ENCODE measurements at places on chromosomes 1 and 21.

- H3K4me3 ChIP-seq = no peak overlapping the region
- H3K27ac ChIP-seq = peak overlapping the region; percentile 84
- no peaks in the 10 kb centered on the region for H3K36me3 ChIP-seq
- no peak for DNase-seq
Measured at GRCh38 chr1:59432531-59433439, 135.9 kb downstream of the FGGY start.

DNA sequence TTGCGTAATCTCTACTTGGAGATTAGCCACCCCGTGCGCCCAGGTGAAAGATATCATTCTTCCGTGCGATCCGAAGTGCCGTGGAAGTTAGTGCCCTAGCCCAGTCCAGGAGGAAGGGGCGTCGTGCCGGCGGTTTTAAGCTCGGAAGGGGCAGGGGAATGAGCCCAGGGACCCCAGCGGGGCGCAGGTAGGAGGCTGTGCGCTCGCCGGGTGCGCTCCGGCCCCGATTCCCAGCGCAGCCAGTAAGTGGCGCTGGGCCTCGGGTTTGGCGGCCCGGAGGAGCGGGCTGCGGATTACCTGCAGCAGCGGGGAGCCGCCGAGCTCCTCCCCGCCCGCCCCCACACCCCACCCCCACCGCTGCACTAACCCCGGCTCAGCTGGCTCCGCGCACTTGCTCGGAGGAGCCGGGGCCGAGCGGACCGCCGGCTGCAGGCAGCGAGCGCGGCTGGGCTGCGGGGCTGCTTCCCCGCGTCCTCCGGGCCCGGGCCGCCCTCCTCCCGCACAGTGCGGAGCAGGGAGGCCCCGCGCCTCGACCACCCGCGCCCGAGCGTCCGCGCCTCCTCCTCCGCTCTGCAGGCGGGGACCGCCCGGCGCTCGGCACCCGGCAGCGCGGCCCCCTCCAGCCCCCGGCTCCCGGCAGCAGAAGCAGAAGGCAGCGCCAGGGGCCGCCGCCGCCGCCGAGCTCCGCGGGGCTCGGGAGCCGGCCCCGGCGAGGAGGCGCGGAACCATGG lies at the start of gene RYR2:
Gene RYR2, plus strand, starts transcription at position 390 of the 731 bp plus-strand sequence. Its CDS starts 338 bp downstream, at position 728.
- peaks cover 7% of the 10 kb centered on the region for H3K27me3 ChIP-seq
- no peaks in the 10 kb centered on the region for H3K36me3 ChIP-seq
- DNase-seq = no peak
- peak within 1 kb of the TSS; percentile 45 for H3K4me3 ChIP-seq
- H3K4me1 ChIP-seq = peaks cover 4% of the 10 kb centered on the region

DNA sequence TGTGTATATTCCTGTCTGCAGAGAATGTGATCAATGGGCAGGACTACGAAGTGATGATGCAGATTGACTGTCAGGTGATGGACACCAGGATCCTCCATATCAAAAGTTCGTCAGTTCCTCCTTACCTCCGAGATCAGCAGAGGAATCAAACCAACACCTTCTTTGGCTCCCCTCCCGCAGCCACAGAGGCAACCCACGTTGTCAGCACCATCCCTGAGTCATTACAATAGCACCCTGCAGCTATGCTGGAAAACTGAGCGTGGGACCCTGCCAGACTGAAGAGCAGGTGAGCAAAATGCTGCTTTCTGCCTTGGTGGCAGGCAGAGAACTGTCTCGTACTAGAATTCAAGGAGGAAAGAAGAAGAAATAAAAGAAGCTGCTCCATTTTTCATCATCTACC lies 65.2 kb downstream of the OLFML2B start:
- no peaks in the 10 kb centered on the region for H3K27me3 ChIP-seq
- DNase-seq = no peak
- no peak overlapping the region for H3K4me3 ChIP-seq
- peaks cover 2% of the 10 kb centered on the region for H3K36me3 ChIP-seq
- H3K4me1 ChIP-seq = no peaks in the 10 kb centered on the region

DNA sequence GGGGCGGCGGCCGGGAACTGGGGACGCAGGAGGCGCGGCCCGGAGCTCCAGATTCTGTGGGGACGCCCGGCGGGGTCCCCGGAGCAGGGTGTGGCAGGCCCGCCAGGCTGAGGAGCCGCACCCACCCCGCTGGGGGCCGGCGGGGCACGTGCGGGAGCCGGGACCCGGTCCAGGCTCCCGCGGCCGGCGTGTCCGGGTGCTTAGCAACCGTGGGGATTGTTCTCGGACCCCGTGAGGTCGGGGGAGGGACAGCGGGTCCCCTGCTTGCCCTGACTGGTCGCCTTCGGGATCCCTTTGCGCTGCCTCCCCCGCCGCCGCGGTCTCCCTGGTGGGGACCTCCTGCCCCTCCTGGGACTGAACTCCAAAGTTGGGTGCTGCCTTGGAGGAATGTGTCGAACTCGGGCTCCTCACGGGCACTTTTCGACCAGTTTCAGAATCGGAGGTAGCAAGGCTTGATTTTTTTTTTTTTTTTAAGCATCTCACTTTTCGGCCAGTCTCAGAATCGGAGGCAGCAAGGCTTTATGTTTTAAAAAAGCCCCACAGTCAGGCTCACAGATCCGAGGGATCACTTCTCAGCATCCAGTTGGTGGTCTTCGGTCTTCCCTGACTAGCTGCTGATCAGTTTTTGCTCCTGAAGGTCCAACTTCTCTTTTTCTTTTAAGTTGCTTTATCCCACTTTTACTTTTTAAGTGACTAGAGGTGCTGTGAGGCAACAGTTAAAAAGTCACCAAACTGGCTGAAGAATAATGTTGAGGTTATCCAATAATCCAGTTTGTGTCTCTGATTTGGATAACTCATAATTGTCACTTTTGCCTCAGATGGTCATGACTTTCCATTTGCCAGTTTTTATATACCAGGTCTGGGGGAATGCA lies 648 bp downstream of the FAM76A start:
- H3K27me3 ChIP-seq = no peaks in the 10 kb centered on the region
- no peaks in the 10 kb centered on the region for H3K36me3 ChIP-seq
- peak overlapping the region; percentile 100 for H3K4me3 ChIP-seq
- peak; percentile 61 for DNase-seq

DNA sequence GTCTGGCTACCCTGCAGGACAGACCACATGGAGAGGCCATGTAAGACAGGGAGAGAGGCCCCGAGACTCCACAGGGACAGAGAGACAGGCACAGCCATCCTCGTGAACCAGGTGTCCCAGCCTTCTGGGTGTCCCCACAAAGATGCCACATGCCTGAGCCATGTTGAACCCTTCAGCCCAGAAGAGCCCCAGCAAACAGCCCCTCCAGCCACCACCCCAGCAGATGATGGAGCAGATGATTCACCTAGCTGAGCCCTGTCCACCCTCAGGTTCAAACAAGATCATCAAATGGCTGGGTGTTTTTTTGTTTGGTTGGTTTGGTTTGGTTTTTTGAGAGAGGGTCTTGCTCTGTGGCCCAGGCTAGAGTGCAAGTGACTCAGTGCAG lies 78.7 kb downstream of the DHRS3 start:
- no peaks in the 10 kb centered on the region for H3K36me3 ChIP-seq
- DNase-seq = no peak
- H3K4me1 ChIP-seq = peaks cover 9% of the 10 kb centered on the region
- no peaks in the 10 kb centered on the region for H3K27me3 ChIP-seq

DNA sequence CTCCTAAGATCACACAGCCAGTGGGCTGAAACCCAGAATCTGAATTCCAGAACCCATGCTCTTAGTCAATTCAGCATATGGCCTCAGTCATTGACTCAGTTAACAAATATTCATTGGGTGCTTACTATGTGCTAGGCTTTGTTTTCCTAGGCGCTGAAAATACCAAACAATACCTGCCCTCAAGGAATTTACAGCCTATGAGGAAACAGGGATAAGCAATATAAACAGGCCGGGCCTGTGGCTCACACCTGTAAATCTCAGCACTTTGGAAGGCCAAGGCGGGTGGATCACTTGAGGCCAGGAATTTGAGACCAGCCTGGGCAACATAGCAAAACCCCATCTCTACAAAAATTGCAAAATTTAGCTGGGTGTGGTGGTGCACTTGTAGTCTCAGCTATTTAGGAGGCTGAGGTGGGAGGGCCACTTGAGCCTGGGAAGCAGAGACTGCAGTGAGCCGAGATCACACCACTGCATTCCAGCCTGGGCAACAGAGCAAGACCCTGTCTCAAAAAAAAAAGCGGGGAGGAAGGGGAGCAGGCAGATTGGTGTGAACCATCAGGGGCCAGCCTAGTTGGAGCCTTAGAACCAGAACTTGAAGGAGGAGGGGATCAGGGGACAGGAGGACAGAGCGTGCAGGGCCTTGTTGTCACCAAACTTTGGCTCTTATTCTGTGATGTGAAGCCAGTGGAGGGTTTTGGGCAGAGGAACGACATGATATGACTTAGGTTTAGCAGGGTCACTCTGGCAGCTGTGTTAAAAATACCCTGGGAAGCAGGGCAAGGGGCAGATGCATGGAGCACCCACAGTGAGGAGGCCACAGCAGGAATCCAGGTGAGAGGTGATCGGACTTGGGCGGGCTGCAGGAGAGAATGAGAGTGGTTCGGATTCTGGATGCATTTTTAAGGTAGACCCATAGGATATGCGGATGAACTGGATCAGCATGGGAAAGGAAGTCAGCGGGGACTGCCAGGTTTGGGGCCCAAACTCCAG lies 5.8 kb downstream of the TINAGL1 start:
- no peaks in the 10 kb centered on the region for H3K27me3 ChIP-seq
- peaks cover 27% of the 10 kb centered on the region for H3K4me1 ChIP-seq
- no peak overlapping the region for H3K4me3 ChIP-seq
- no peak for DNase-seq

GRCh38 chr1:230104395-230105244 lies 37.6 kb downstream of the GALNT2 start:
- peaks cover 60% of the 10 kb centered on the region for H3K4me1 ChIP-seq
- H3K27ac ChIP-seq = peak overlapping the region; percentile 81

DNA sequence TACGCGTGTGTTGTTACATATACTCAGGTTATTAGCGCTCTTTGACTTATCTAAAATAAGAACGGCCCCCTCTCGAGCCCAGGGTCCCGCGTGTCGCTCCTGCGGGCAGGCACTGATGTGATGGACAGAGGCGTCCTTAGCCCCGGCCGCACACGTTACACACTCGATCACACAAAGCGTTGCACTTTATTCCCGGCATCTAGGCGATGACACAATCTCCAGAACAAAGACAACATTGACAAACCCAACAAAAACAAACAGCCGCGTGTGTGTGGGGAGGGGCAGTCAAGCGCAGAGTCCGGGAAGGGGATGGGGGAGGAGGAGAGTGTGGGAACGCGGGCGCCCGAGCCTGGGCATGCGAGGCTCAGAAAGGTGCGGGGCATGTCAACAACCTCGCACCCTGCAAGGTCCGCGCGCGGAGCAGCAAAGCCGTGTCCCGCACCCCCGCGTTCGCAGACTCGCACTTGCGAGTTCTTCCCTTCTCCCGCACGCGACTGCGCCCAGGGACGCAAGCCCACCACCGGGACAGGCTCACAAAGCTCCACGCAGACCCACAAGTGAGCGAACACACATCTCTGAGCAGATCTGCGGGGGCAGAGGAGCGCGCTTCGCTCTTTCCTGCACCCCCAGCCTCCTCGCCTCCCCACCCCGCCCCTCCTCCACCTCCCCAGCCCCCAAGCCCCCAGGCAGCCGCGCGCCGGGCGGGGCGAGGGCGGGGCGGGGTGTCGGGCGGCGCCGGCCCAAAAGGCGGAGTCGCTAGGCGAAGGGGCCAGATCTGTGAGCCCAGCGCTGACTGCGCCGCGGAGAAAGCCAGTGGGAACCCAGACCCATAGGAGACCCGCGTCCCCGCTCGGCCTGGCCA lies at the start of gene EFNA1:
Gene EFNA1, plus strand, starts transcription at position 772 of the 862 bp plus-strand sequence. CDS start 102 bp downstream, outside the sequence.
- peak; percentile 75 for DNase-seq
- H3K4me3 ChIP-seq = peak within 1 kb of the TSS; percentile 93
- peaks cover 13% of the 10 kb centered on the region for H3K36me3 ChIP-seq
- H3K27ac ChIP-seq = peak within 1 kb of the TSS; percentile 100
- H3K27me3 ChIP-seq = no peaks in the 10 kb centered on the region

GRCh38 chr1:100065183-100065968 lies 67.4 kb downstream of the SASS6 start:
- no peak for DNase-seq
- no peak overlapping the region for H3K27ac ChIP-seq
- no peaks in the 10 kb centered on the region for H3K4me1 ChIP-seq
- no peak overlapping the region for H3K4me3 ChIP-seq
- no peaks in the 10 kb centered on the region for H3K27me3 ChIP-seq

DNA sequence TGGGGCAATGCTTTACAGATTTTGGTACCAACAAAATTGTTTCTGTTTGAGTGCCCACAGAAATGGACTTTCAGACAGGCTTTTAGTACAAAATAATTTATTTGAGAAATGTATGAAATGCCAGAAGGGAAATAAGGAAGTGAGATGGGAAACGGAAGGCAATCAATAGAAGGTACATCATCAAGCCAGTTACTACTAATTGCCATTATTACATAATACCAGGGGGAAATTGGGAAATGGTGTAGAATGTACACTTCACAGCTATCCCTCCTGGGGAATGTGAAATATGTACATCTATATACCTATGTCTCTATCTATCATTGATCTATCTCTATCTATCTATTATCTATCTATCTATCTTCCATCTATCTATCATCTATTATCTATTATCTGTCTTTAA lies 264.6 kb upstream of the B3GALT2 start:
- no peaks in the 10 kb centered on the region for H3K4me1 ChIP-seq
- H3K4me3 ChIP-seq = no peak overlapping the region
- no peak for DNase-seq
- no peaks in the 10 kb centered on the region for H3K36me3 ChIP-seq

- H3K27ac ChIP-seq = no peak overlapping the region
- H3K36me3 ChIP-seq = no peaks in the 10 kb centered on the region
- H3K4me1 ChIP-seq = no peaks in the 10 kb centered on the region
Measured at GRCh38 chr1:65079941-65080340, 68.1 kb upstream of the AK4 start.

- no peak overlapping the region for H3K27ac ChIP-seq
- no peaks in the 10 kb centered on the region for H3K27me3 ChIP-seq
- no peak overlapping the region for H3K4me3 ChIP-seq
- no peak for DNase-seq
- no peaks in the 10 kb centered on the region for H3K4me1 ChIP-seq
Measured at GRCh38 chr1:178941261-178941689, 70.4 kb upstream of the ANGPTL1 start.

DNA sequence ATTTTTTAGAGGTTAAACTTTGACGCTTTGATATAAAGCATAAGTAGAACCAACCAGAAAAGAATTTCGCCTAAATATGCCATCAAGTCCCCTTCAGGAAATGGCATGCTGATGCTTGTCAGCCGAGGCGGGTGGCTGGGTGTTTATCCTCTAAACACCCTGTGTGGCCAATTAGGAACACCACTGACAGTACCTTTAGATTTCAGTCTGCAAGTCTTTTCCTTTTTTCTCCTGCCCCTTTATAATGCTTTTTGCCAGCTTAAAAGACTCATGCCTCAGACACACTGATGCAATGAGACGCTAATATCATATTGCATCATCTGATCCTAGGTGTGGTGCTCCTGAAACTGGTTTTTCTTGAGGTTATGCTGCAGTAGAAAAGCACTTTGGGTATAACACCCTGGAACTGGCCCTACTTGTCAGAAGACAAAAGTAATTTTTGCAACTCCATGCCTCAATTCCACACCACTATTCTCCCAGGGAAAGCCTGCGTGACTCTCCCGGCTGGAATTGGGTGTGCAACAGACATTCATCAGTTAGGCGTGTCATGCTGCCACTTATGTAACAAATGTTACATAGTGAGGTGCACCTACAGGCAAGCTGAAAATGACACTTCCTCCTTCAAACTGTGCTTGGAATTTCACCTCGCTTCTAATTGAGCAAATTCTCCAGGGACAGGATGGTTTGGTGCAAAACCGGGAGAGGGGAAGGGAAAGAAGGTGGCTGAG lies 2.0 kb upstream of the RCC2 start:
- H3K27ac ChIP-seq = no peak overlapping the region
- no peak overlapping the region for H3K4me3 ChIP-seq
- no peaks in the 10 kb centered on the region for H3K27me3 ChIP-seq
- DNase-seq = no peak

Data from liver (tissue), 10 donors.